GM10248 (cell line): ENCODE measurements at places on chromosomes 7 and 10.

DNA sequence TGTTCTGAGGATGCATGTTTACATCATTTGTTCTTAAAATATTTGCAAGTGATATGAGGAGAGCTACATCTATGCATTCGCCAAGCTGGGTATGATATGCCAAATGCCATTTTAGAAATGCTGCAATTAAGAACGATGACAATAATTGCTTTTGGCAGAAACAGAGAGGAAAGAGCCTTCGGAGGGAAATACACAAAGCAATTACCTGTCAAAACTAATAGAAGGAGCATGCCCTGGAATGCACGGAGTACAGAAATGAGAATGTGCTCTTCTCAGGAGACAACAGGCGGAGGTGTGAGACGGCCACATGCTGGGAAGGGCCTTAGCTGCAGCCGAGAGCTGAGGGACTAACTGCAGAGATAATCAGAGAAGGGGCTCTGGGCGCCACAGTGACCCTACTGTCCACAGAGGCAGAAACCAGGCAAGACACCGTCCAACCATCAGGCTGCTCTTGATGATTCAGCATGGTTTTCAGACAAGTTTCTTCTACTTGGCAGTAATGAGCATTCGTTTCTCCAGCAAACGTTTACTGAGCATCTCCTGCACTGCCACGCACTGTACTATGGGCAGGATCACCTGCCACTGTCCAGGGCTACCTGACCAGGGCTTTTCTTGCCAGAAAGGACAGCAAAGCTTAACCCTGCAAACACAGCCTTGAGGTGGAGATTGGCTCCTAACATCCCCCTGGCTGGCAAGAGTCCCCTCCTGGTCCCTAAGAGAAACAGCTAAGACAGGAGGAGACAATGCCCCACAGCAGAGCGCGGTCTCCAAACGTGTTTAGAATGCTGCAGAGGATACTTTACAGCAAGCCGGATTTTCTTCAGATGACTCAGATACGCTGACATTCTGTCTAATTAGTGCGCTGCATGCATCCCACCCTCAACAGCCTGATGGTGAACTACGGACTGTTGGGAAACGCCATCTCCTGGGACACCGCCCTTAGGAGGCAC is 18.1 kb downstream of the VIPR2 start:
- no peak for DNase-seq

DNA sequence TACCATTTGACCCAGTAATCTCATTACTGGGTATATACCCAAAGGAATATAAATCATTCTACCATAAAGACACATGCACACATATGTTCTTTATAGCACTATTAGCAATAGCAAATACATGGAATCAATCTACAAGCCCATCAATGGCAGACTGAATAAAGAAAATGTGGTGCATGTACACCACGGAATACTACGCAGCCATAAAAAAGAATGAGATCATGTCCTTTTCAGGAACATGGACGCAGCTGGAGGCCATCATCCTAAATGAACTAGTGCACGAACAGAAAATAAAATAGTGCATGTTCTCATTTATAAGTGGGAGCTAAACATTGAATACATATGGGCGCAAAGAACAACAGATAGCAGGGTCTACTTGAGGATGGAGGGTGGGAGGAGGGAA is 26.6 kb downstream of the NRP1 start:
- DNase-seq: no peak

DNA sequence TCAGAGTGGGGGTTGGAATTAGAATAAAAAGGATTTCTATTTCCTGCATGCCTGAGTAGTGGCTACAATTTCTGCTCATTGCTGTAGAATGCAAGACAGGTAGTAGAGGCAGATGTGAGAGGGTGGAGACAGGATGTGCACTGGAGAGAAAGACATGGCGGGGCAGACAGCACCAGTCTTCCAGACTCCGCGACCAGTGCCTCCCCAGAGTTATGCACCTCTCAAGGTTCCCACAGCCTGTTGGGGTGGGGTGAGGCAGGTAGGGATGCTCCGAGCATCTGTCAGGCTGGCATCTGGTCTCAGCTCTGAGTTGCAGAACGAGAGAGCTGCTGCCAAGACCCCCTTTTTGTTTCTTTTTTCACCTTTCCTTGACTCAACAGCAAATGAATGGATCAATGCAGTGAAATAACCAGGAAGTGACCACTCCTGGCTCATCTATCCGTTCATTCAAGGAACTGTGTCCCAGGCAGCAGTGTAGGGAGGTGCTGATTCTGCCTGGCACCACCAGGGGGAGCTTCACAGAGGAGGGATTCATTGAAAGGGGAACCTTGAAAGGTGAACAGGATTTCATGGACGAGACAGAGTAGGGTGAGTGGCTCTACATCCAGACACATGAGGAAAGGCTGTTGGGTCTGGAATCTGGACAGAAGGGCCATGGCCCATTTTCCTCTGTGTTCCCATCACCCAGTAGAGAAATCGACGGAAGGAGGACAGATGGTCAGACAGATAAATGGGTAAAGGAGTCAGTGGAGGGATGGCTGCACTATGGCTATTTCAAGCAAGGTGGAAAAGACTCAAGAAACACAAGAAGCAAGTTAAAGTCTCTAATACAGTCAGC is 17.2 kb upstream of the SLC18A3 start:
- DNase-seq: peak; percentile 80

DNA sequence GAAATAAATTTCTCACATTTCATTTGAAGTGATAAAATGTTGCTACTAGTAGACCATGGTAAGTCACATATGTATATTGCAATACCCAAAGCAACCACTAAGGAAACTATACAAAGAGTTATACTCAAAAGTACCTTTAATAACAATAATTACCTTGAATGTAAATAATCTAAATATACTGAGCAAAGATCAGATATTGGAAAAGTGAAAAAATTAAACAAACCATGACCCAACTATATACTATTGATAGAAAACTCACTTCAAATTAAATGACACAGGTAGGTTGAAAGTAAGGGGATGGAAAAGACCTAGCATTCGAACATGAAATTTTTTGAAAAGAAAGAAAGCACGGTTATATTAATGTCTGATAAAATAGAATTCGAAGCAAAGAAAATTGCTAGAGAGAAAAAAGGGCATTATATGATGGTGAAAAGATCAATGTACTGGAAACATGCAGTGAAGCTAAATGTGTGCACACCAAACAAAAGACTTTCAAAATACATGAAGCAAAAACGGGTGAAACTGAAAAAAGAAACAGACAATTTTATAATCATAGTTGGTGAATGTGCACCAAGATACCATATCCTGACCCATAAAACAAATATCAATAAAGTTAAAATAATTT is 29.1 kb downstream of the TFPI2 start:
- DNase-seq: no peak

- no peak for DNase-seq
Measured at GRCh38 chr10:73172867-73173266, 4.9 kb downstream of the FAM149B1 start.

DNA sequence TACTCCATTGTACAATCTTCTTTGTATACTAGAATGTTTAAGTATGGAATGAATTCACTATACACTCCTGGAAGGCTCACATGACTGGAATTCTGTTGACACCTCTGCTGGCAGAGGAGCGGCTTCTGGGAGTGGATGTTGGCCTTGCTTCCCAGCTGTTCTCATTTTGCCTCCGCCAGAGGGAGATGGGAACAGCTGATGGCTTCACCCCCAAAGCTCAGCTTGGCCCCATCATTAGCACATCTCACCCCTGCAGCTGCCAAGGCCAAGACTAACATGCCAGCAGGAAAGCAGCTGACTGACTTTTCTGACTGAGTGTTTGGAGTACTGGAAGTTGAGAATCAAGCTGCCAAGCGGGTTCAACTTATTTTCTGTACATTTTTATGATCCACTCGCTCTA is 15.1 kb downstream of the ADAM12 start:
- no peak for DNase-seq

GRCh38 chr7:7399707-7400106 is 136.0 kb downstream of the COL28A1 start:
- DNase-seq: no peak

- no peak for DNase-seq
Measured at GRCh38 chr10:117363028-117363427, 12.2 kb downstream of the PDZD8 start.

- DNase-seq: no peak
Measured at GRCh38 chr7:118664498-118664897, 440.0 kb downstream of the ANKRD7 start.

- DNase-seq: no peak
Measured at GRCh38 chr10:5106553-5106952, 12.3 kb downstream of the AKR1C3 start.

- DNase-seq: no peak
Measured at GRCh38 chr7:32506266-32507054, 11.2 kb downstream of the AVL9 start.

- no peak for DNase-seq
Measured at GRCh38 chr7:136717910-136718557, 150.4 kb upstream of the CHRM2 start.

- DNase-seq: no peak
Measured at GRCh38 chr7:1586126-1586826, 16.4 kb upstream of the PSMG3 start.

DNA sequence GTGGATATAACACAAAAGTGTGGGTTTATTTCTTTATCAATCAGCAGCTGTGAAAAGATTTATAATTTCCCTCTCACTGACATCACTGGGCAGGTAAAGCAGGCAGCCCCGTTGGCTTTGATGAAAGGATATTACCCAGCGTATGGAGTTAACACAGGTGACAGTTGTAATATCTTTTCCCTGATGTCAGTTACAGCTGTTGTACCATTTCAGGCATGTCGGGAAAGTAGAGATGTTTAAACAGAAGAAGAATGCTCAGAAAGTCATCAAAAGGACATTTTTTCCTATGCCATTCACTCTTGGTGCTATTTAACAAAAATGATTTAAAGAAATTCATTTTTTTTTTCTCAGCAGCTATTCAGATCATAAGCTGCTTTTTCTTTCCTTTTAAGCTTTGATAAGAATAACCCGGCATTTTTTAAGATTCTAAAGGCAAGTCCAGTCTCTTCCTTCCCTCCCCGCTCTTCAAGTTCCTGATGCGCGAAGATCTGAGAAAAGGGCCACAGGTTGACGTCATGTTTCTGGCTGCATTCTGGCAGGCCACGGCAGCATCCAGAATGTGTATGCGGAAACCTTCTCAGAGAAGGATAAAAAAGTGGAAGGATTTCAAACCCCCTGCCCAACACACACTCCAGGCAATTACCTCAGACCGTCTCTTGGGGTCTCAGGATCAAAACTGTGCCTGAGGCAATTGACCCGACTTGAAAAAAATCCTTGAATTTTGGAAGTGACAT is 32.5 kb upstream of the ADAM12 start:
- no peak for DNase-seq

DNA sequence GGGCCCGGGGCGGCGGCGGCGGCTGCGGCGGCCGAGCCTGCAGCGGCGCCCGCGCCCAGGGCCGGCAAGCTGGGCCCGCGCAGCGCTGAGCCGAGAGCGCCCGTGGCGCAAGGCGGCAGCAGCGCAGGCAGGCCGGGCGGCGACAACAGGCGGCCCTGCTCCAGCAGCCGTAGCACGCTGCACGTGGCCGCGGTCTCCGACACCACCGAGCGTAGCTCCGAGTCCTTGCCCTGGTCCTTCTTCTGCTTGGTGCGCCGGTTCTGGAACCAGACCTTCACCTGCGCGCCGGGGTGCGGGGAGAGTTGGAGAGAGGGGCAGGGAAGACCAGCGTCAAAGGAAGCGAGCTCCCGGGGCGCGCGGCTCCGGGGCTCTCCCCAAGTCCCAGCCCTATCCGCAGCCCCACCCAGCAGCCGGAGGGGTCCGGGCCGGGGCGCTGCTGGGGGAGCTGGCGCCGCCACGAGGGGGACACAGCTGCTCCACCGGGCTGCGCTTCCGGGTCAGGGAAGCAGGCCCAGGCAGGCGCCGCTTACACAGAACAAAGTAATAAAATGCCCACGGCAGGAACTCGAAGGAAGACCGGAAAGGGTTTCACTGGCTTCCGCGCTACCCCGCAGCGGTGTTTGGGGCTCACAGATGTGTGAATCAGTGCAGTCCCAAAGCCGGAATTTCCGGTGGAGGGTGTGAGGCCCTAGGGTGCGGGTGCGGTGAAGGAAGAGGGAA is 3.6 kb downstream of the VAX1 start:
- DNase-seq: no peak

- peak; percentile 65 for DNase-seq
Measured at GRCh38 chr10:73413108-73413527, 740 bp downstream of the ANXA7 start.

GRCh38 chr10:28480628-28480965 is 52.3 kb upstream of the WAC start:
- no peak for DNase-seq

- DNase-seq: no peak
Measured at GRCh38 chr7:144019457-144019856, 19.3 kb downstream of the OR6B1 start.

DNA sequence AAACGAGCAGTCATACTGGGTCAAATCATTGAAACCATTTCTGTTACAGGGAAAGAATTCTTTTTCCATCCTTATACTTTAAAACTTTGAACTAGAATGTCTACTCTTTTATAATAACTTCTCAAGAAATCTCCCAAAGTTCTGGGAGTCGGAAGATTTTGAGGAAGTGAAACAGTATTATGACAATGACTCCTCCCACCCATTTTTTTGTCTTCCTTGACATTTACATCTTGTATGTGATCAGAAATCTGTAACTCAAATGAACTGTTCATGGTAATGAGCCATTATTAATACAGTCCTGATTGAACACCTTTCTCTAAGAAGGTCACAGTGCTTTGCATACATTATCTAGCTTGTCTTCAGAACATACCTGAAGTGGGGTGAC is 227.4 kb downstream of the CELF2 start:
- DNase-seq: no peak

GRCh38 chr10:47140761-47141348 is 159.1 kb upstream of the GDF10 start:
- DNase-seq: no peak

DNA sequence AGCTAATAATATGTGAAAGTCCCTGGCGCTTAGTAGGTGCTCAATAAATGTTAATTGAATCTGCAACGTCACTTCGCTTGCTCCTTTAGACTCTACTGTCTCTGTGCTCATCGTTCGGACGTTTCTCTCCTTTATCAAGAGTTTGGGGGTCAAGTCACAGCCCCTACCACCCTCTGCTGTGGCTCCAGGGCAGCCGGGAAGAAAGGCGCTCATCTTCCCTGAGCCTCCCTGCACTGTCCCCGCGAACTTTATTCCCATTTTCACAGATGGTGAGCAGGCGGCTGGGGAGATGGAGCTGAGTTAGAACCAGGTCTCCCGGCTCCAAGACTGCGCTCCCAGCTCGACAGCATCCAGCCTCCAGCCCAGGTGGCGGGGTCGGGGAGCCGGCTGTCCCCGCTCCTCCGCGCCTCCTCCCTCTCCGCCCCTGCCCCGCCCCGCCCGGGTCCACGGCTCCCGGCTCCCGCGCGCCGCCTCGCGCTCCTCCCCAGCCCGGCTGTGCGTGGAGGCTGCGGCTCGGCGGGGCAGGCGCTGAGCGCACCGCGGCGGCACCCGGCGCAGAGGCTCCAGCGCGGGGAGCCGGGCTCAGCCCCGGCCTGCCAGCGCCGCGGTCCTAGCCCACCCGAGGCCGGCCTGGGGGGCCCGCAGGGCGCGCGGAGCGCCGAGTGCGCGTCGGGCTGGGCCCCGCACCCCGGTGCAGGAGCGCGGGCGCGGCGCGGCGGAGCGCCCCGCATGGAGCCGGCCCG is at the start of gene CLEC2L:
Gene CLEC2L (plus strand): TSS at position 487 of the 743 bp plus-strand sequence. CDS start 243 bp downstream, at position 730.
- DNase-seq: no peak

GRCh38 chr7:38223306-38223705 is 45.3 kb downstream of the STARD3NL start:
- no peak for DNase-seq
